ENCODE measurements at places on chromosomes 3 and 15.

DNA sequence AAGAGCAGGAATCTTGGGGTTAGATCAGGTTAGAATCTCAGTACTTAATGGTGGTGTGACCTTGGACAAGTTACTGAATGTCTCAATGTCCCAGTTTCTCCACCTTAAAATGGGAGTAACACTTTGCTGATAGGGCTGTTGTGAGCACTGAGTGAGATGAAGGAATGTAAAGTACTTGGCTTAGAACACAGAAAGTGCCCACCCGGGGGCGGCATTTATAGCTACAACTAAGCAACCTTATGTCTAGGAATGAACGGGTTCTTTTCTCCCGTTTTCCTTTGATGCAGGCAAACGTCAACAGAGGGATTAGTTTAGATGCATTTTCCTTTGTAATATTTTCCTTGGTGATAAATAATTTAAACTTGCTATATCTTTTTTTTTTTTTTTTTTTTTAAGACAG lies 176.6 kb downstream of the USP13 start:
- no peak for DNase-seq

DNA sequence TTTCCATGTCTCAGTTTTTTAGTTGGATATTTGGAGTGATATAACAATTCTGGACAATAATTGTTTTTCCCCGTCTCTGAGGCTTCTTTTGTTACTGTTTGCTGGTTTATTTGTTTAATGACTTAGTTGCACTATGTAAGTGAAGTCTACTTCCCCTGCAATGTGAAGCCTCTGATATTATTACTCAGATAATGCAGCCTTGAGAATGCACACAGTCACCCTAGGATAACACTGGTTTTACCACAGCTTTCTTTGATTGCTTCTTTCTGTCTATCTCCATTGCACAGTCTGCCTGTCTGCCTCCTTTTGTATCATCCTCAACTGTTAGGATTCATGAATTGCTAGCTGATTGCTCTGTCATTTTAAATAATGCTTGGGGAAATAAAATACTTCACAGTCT lies 208.7 kb upstream of the ROBO1 start:
- DNase-seq = no peak

- DNase-seq = no peak
These were observed 107.5 kb downstream of the CNTN6 start for GRCh38 chr3:1200371-1200770.

DNA sequence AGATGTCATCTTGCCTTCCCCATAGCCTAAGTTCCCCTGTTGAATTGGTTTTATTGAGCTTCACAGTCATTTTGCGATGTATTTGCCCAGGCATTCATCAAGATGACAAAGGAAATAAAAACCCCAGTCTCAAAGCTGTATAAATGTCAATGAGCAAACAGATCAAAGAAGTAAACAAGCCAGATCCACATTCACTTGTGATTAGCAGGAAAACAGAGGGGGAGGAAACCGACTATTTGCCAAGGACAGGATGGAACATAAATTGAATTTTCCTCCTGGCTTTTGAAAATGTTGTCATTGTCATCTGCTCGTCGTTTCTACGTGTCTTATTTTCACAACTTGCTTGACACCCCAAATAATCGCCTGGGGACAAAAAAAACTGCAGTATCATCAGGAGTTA lies 83.5 kb downstream of the SV2B start:
- no peak for DNase-seq

DNA sequence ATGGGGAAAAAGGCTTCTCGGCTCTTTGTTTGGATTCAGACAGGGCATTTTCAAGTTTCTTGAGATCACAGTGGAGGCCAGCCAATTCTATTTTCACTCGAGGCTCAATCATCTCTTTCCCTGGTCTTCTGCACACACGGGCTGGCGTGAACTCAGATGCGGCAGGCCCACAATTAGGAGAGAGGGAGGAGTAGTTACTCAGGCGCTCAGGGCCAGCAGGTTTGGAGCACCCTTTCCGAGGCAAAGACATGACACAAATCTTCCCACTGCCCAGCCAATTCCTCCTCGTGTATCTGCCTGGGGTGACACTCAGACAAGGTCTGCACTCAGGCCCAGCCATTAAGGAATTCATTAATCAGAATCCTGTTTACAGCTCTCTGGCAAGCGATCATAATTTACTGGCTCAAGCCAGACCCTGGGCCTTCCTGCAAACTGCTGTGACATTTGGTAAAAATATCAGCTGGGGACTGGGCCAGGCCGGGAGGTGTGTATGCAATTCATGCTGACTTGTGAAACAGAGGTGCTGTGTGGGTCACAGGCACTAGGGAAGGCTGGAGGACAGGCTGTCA lies 68.1 kb upstream of the TLE3 start:
- DNase-seq = no peak

GRCh38 chr3:49351521-49352011 lies 6.6 kb downstream of the GPX1 start:
- DNase-seq = no peak

GRCh38 chr15:98610991-98611390 lies 37.3 kb upstream of the IGF1R start:
- DNase-seq = no peak

GRCh38 chr15:69748131-69748530 lies 295.5 kb downstream of the RPLP1 start:
- no peak for DNase-seq

DNA sequence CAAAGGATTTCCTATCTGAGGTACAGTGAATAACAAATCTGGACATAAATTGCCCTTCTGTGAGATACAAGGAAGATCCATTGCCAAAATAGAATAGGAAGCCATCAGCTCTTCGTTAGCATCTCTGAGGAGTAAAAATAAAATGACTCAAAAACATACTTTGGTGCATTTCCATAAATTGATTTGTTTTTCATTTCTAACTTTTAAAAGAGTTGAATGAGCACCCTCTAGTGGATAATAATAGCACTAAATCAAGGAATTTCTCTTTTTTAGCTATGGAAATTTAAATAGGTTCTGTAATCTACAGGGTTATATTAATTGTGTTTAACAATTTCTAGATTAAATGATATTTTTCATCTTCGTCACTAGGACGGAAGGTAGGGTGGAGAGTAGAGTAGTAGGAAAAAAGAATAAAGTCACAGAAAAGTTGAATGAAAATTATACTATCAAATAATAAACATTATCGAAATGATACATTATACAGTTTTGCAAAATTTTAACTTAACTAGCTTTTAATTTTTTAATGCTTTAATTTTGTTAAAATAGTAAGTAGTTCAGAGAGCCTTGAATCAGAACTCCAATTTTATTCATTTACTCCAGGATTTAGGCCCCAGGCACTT lies 6.4 kb downstream of the NSUN3 start:
- no peak for DNase-seq

DNA sequence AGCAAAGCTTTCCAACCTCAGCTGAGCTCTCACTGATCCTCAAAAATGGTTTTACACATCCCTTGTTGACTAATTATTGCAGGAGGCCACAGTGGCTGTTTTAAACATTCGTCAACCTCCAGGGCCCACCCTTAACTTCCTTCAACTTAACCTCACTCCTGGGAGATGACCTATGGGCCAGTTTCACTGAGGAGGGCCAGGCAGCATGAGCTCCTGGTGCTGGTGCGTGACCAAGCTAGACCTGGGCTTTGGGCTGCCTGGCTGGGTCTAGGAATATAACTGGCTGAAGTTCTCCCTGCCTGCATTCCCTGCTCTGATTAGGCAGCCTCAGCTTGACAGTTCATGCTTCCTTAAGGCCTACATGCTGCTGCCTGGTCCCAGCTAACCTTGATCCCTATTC lies 273.7 kb upstream of the ATP11B start:
- no peak for DNase-seq

GRCh38 chr3:168384990-168385389 lies 289.3 kb upstream of the GOLIM4 start:
- DNase-seq = no peak

- DNase-seq = no peak
These were observed 904.6 kb downstream of the PDCD6IP start for GRCh38 chr3:34703053-34703452.

DNA sequence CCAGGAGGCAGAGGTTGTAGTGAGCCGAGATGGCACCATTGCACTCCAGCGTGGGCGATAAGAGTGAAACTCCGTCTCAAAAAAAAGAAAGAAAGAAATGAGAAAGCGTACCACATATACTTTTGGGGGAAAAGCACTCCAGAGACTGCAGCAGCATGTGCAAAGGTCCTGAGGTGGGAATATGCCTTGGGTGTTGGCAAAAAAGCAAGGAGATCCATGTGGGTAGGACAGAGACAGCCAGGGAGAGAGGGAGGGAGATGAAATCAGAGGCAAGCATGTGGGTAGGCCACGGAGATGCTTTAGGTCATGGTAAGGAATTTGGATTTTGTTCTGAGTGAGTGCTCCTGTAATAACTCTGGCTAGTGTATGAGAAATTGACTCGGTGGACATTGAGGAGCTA lies 3.7 kb upstream of the SH3BP5 start:
- no peak for DNase-seq

- DNase-seq = no peak
These were observed 87.4 kb downstream of the ADAMTS9 start for GRCh38 chr3:64600246-64600950.

GRCh38 chr3:55554634-55555425 lies 67.7 kb upstream of the WNT5A start:
- no peak for DNase-seq

- no peak for DNase-seq
These were observed at the start of gene SUCNR1 for GRCh38 chr3:151873398-151873797. Gene SUCNR1 (plus strand): TSS chr3:151873643. CDS start chr3:151879893, 6,250 bp downstream.

GRCh38 chr15:38042707-38043445 lies 108.4 kb downstream of the TMCO5A start:
- no peak for DNase-seq

DNA sequence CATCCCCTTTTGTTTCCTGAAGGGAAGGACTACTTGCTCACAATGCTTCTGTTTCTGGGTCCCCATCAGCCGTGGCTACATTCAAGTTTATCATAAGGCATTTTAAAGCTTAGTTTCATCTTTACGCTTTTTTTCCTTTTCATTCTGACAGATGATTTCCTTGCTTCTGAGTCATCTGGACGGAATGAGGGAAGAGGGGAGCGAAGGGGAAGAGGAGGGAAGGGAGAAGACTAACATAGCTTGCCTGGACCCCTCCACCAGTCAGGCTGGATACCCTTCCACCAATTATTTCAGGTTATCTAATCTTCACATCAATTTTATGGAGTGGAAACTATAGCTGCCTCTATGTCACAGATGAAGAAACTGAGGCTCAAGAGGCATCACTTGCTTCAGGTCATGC lies 27.6 kb downstream of the FAM3D start:
- DNase-seq = no peak

DNA sequence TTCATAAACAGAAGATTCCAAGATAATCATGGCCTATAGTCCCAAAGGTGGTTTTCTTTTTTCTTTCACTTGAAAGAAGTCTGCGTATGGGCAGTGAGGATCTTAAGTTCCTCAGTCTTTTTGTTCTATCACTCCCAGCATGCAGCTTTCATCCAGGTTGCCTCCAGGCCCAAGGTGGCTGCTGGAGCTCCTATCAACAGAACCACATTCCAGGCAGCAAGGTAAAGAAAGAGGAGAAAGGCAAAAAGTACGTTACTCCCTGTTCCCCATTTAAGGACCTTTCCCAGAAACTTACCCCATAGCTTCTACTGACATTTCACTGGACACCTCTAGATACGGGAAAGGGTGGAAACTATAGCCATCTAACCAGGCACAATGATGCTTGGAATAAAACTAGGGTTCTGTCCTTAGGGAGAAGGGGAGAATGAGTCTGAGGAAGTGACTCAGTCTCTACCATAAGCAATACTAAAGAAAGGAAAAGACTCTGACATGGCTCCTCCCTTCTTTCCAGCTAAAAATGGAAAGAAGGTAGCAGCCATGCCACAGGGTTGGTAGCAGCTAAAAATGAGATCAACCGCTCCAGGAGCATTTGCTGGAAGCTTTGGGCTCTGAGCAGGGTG lies 313.9 kb upstream of the NR2E3 start:
- no peak for DNase-seq

DNA sequence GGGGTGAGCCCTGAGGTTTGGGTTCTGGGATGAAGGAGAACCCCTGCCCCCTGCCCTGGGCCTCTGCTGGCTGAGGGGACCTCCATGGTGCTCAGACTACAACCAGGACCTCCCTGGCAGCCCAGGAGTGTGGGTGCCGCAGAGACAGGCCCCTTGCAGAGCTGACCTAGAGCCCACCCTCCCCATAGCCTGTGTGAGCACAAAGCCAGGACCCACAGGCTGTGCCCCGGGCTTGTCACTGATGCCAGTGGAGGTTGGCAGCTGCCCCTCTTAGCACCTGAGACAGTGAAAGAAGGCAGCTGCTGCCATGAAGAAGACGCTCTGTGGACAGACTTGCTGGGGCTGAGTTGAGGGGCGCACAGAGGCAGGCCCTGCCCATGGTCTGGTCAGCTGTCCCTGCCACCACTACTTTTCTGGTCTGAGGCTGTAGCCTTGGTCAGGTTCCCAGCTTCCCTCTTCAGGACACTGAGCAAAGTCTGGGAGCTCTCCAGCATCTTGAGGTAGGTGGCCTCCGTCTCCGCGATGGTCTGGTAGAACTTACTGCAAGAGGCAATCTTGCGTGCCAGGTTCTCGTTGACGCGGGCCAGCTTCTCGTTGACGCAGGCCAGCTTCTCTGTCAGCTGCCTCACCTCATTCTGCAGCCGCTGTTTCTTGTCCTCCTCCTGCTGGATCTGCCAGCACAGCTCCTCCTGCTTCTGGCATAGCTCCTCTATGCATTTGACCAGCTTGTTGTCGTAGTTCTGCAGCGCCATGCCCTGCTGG lies 23.0 kb downstream of the USP4 start:
- no peak for DNase-seq

DNA sequence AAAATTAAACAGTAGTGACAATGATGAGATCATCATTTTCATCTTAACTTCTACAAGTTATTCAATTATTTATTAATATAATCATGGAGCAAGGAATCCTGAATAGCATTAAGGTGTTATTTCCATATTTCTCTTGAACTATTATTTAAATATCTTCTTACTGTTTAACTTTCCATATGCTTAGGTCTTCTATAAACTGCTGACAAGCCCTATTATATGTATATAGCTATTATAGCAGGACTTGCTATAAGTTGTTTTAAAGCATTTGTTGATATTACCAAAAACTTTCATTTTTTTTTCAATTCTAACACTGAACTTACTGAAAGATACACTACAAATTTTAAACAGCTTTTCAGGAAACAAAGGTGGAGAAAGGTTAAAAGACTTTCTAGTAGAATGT lies 76.7 kb downstream of the PLD1 start:
- DNase-seq = no peak

- DNase-seq = no peak
These were observed 7.9 kb upstream of the DNAJC17 start for GRCh38 chr15:40815042-40815698.

- no peak for DNase-seq
These were observed 241.2 kb downstream of the PYDC2 start for GRCh38 chr3:191702121-191702520.

DNA sequence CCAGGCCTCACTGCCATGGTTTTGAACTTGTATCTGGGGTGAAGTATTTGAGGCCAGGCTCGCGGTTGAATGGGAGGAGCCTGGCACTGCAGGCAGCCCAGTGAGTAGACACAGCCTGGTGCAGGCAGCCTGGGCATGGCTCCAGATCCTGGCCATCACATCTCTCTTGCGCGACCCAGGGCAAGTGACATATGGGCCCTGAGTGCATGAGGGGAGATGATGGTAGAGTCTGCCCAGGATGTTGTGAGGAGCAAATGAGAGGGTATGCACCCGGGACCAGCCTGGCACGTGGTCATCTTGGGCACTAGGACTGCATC lies 103.5 kb downstream of the TBC1D2B start:
- no peak for DNase-seq

GRCh38 chr3:117566926-117567325 lies 857.3 kb downstream of the TUSC7 start:
- no peak for DNase-seq

GRCh38 chr3:164806188-164806587 lies 272.1 kb downstream of the SI start:
- DNase-seq = no peak
